ENCODE measurements at places on chromosomes 1 and 21.

GRCh38 chr21:20647607-20648006 is 350.6 kb upstream of the NCAM2 start:
- DNase-seq: no peak

GRCh38 chr1:235971020-235971419 is 93.9 kb downstream of the NID1 start:
- no peak for DNase-seq

DNA sequence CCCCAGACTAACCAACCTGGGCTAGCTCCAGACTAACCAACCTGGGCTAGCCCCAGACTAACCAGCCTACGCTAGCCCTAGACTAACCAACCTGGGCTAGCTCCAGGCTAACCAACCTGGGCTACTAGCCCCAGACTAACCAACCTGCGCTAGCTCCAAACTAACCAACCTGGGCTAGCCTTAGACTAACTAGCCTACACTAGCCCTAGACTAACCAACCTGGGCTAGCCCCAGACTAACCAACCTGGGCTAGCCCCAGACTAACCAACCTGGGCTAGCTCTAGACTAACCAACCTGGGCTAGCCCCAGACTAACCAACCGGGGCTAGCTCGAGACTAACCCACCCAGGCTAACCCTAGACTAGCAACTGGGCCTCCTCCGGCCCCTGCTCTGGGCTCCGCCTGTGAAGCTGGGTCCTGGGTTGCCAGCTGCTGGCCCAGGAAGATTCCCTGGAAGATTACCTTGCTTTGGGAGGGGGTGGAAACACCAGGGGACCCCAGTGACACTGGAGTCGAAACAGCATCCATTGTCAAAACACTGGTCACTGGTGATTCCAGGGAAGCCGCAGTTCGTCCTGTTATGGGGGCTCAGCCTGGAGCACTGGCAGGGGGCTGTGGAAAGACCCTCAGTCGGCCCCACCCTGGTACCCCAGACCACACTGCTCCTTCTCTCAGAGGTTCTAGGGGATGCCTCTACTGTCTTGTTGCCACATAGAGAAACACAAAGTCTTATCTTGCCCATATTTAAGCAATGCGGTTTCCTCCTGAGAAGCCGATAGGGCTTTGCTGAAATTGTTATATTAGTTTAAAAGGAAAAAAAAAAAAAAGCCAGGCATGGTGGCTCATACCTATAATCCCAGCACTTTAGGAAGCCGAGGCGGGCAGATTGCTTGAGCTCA is 1.1 kb downstream of the TFF2 start:
- no peak for DNase-seq

GRCh38 chr1:102120910-102121309 is 124.2 kb upstream of the OLFM3 start:
- DNase-seq: no peak

- DNase-seq: peak; percentile 30
Observed at GRCh38 chr1:28887835-28888682, 26.3 kb upstream of the EPB41 start.

DNA sequence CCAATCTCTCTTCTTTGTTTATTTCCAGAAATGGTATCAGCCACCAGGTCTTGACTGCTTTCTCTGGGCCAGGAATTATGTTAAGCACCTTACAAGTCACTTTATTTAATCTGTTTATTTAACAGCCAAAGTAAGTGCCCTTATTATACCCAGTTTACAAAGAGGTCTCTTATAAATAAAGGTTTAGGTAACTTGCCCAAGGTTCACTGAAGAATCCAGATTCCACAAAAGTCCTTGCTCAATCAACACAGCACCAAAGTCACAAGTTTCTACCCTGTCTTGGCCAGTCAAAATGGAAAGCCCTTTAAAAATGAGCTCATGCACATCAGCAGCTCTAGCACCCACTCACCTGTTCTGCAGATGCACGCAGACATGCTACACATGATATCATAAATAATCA is 28.0 kb upstream of the ATP1A1 start:
- no peak for DNase-seq

DNA sequence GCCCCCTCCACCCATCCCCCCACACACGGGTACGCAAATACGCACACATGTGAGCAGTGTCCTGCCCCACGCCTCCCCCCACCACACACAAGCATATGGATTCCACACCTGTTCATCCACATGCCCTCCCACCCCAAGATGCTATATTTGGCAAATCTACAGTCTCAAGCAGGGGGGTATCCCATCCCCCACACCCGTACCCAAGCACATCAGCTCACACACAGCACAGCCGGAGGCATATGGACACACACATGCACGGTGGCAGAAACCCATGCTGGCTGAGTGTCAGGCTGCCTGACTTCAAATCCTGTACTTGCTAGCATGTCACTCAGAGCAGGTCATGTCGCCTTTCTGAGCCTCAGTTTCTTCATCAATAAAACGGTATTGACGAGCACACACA is 10.6 kb downstream of the COL16A1 start:
- no peak for DNase-seq

GRCh38 chr1:186532466-186532865 is 71.6 kb upstream of the PDC start:
- DNase-seq: no peak

GRCh38 chr1:164155347-164155746 is 403.6 kb upstream of the PBX1 start:
- DNase-seq: no peak

GRCh38 chr1:49465486-49466185 is 558.1 kb downstream of the AGBL4 start:
- no peak for DNase-seq

DNA sequence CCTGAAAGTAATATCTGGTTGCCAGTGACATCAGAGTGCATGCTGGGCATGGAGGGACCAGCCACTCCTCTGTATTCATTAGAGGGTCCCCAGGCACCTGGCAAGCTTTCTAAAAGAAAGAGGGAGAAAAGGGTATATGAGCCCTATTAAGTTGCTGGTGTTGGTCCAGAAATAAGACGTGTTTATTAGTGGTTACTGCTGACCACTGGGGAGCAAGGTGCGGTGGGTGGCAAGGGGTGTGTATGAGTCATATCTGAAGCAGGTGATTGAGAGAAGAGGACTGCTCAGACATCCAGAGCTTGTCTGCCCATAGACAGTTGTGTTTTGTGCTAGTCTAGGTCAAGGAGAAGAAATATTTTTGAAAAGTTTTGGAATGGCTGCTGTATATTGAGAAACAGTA is 298.1 kb downstream of the TM2D1 start:
- no peak for DNase-seq

- DNase-seq: no peak
Observed at GRCh38 chr1:236565530-236565929, 38.8 kb downstream of the HEATR1 start.

DNA sequence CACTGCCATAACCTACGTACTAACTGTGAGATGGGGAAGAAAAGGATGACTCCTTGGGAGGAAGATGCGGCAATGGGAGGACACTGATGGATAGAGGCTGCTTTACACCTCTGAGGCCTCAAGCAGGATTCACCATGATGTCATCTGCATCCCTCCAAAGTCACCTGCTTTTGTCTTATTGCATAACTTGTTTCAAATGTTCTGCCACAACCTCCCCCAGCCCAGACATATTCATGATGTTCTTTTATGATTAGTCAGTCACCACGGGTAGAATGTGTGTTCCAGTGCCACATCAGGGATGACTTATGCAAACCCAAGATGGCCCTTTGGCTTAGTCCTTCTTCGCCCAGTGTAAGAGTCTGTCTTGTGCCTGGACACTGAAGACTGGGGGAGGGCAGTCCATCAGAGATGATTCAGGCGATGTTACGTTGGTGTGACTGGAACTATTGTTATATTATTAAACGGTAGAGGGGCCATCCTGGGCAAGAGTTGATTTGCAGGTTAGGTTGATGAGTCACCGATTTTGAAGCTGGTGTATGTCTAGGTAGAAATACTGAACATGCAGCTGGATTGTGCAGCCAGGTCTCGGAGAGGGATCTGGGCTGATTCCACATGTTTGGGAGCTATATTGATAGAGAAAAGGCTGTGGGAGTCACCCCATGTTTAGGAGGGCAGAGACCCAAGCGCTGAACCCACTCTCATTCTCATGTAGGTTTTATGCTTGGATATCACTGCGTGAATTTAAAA is 32.6 kb downstream of the RYR2 start:
- DNase-seq: no peak

GRCh38 chr1:6962478-6962995 is 177.3 kb downstream of the CAMTA1 start:
- DNase-seq: peak; percentile 99

GRCh38 chr21:28979092-28979491 is 13.6 kb downstream of the LTN1 start:
- no peak for DNase-seq

DNA sequence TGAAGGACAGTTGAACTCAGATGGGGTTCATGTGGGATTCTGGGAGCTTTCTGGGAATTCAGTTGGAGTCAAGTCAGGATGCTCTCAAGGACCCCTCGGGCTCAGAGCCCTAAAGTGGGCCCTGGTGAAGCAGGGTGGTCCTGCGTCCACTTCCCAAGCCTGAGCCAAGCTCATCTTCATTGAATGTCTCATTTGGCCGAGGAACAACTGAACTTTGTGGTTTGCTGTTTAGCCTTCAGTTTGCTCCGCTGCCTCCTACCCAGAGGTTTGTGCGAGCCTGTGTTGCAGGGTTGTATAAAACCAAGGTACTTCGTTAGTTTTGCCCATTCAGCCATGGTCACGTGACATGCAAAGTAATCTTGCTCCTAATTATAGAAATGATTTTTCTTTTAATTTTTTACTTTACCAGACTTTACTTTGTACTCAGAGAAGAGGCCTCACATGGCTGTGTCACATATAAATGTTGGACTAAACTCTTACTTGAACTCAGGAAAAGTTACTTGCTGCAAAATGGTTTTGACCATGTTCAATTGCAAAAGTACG is 49.7 kb downstream of the B3GALT5 start:
- DNase-seq: no peak

DNA sequence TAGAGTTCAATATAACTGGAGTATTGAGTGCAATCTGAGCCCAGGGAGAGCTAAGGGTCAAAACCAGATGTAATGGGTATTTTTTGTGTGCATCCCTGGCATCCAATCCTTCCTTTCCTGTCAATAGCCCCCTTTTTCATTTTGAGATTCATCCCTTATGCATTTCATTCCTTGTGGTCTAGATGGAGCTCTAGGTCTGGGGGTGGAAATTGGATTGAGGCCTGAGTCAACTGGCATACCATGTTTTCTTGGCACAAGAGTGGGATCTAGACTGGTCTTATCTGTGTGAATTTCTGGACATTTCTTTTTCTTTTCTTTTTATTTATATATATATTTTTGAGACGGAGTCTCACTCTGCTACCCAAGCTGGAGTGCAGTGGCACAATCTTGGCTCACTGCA is 67.3 kb upstream of the RAB3GAP2 start:
- DNase-seq: no peak

GRCh38 chr1:48019714-48020315 is 22.6 kb upstream of the TRABD2B start:
- DNase-seq: peak; percentile 36

GRCh38 chr1:163055531-163055930 is 13.6 kb upstream of the RGS4 start:
- DNase-seq: no peak

- DNase-seq: no peak
Observed at GRCh38 chr1:236489710-236490377, 33.9 kb upstream of the LGALS8 start.

- no peak for DNase-seq
Observed at GRCh38 chr1:231170875-231171274, 9.0 kb downstream of the TRIM67 start.

GRCh38 chr1:55088413-55088812 is 49.1 kb downstream of the PCSK9 start:
- DNase-seq: no peak

GRCh38 chr1:100921110-100921706 is 25.3 kb downstream of the SLC30A7 start:
- DNase-seq: peak; percentile 4
